Suprapubic skin (tissue), 4 donors: ENCODE measurements at places on chromosomes 3 and 15. TPM values are rescaled to one million over a fixed set of nuclear protein-coding genes. Genes with fewer than 3 reads are reported as not detected.

Gene JAGN1
- total RNA-seq, result 60.7 TPM

DNA sequence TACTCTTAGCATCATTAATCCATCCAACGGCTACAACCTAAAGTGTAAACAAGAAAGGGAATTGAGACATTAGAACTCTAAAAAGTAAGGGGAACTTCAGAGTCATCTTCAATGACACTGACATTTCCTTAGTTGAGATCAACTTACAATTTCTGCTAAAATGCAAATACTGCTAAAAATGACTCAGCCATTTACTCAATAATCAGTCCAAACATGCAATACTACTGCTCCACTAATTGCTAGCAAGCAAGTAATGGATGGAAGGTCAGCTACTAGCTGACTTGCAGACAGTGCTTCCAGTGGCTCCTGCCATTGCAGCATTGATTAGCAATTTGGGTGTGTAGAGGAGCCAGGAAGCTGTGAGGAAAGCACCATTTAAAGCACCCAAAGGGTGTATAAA, 28.4 kb downstream of the CD200R1L start:
- DNase-seq, result no peak

Gene EFHB
- total RNA-seq, result 0.89 TPM

DNA sequence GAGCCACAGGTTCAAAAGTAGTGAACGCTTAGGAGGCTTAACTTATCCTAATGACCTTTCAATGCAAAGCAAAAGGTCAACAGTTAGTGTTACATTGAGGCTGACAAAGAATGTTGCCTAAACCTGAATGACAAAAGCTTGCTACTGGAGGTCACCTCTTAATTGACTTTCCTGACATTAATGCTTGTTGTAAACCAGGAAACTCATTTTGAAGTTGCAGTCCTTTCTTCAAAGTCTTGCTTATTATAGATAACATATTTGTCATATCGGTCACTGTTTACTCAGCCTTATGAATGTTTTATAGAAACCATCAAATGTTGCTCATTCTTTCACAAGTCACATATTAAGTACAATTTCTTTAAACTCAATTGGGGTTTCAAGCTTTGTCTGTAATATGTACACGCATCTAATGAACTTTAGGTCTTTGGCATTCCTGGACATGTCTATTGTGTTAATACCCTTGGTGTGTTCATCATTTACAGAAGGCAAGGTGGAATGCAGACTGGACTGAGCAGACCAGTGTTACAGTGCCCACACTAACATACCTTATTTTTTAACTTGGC, 488.2 kb upstream of the NECTIN3 start:
- DNase-seq, result no peak

- DNase-seq, result no peak
These were observed 97.6 kb downstream of the MEX3B start for GRCh38 chr15:81948222-81948621.

DNA sequence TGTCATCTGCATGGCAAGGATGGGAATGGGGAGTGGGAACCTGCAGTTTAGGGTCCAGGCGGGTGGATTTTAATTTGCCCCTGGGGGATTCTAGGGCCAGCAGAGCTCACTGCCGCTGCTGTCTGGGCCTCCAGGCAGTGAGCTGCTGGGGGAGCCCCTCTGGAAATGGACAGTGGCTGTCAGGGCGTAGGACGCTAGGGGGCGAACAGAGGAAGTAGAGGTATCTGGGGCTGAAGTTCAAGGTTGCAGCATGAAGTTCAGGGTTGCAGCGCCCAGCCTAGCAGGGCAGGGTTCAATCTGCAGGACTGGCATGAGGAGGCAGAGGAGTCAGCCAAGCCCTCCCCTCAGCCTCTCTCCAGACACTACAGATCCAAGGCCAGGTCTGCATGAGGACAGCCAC, 49.5 kb downstream of the APBA2 start:
- DNase-seq, result no peak

- no peak for DNase-seq
These were observed 5.7 kb downstream of the APH1B start for GRCh38 chr15:63283126-63283525.
